ENCODE measurements at places on chromosomes 7 and 10.

DNA sequence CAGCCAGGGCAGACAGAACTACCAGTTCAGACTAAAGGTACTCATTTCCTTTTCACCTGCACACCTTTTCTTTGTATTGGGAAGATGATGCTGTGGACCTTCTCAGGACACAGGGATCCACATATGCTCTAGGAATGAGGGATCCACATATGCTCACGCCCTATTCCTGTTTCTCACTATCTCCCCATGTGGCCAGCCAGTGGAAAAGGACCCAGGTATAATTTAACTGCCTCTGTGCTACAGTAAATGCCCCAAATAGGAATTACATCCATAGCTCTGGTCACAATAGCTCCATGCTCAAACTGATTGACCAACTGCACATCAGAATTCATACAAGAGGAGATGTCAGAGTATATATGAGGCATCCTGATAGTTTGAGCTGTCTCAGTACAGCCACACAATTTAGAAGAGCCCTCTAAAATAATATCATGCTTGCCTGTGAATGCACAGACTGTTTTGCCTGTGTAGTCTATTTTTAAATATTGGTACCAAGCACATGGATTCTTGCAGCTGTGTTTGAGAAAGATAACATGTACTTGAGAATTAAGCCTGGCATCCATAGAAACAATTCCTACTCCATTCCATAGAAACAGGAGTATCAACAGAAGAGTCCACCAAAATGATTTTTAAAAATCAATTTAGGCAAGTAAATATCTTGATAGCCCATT lies 43.7 kb downstream of the CTTNBP2 start:
- DNase-seq: no peak

- DNase-seq: no peak
Measured at GRCh38 chr7:46486256-46487206, 565.5 kb upstream of the IGFBP3 start.

GRCh38 chr7:138033241-138033640 lies 31.4 kb upstream of the CREB3L2 start:
- no peak for DNase-seq

- DNase-seq: no peak
Measured at GRCh38 chr7:107471292-107472070, 1.6 kb downstream of the GPR22 start.

DNA sequence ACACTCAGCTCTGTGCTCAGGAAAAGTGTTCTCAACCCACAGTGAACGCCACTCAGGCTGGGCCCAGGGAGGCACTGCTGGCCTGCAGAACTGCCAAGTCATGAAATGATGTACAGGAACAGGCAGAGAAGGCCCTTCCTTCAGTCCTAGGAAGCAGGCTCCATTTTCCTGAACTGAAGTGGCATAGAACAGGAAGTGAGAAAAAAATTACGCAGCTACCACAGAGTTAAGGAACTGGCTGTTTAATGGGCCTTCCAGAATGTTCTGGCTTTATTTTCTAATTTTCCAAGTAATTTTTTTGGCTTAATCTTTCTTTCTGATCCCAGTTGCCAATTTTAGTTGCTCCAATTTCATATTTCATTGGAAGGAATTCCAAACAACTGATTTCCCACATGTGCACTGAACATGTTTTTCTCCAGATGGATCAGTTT lies 39.3 kb downstream of the LRRC18 start:
- DNase-seq: no peak

DNA sequence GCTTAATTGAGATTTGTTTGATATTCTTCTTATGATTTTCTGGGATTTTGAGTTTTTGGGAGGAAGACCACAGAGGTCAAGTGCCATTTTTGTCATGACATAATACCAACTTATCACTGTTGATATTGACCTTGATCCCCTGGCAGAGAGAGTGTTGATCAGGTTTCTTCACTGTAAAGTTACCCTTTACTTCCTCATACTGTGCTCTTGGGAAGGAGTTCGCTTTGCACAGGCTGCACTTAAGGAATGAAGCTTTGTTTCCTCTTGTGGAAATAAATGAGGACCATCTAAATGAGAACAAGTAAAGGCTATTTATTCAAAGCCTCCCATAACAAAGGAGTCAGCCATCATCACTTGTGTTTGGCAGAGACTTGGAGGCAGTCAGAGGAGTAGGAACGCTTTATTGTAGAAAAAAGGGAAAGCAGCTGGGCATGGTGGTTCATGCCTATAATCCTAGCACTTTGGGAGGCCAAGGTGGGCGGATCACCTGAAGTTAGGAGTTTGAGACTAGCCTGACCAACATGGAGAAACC lies 16.1 kb downstream of the ST7 start:
- DNase-seq: no peak

DNA sequence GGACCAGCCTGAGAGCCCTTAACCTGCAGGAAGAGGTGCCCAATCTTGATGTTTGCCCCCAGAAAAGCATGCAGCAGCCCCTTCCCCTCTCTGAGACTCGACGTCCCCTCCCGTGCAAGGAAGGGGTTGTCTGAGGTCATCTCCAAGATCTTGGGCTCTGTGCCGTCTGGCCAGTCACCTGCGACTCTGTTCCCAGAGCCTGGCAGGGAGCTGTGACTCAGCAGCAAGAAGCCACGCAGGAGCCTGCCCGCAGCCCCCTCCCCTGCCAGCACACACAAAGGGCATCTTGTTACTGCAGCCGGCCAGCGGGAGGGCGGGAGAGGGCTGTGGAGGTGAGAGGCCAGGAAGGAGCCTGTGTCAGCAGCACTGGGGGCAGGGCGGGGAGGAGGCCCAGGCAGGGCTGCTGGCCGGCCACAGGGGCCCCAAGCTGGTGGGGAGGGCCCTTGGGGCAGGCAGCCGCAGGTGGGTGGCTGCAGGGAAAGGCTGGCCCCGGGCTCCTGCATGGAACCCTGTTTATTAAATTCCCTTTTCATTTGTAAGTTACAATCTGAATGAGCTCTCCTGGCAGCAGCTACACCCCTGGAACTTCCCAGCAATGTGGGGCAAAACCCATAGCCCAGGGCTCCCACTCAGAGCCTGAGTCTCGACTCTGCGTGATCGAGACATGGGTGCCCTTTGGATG lies 103.7 kb upstream of the ZMIZ1 start:
- no peak for DNase-seq

DNA sequence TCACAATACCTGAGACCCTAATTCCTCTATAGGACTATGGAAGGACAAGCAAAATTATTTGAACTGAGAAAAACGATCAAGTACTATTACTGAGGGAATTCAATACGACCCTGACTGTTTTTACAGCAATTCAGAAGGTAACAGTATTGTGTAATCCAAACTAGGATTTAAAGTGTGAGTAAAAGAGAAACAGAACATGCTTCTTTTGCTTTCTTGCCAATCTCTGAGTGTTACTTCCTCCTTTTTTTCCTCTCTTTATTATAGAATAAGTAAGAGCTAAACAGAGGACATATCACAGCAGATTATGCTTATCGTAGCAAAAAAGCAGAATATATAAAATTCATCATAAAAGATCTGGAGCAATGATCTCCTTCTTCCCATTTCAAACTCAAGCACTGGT lies 292.1 kb downstream of the THSD7A start:
- DNase-seq: no peak

DNA sequence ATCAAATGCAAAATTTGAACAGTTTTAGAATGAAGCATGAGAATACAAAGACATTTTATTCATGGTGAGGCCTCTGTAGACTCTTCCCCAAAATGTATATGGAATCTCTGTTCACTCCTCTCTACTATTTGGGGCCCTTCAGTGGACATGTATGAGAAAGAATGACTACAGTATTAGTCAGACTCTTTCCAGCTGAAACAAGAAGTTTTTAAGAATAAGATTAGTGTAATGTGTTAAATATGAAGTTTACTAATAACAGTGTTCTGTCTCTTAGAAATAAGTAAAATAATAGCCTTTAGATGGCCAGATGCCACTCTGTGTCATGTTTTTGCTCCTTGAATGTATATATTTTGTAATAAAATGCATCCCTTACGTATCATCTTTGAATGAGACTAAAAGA lies 585.6 kb downstream of the SUGCT start:
- no peak for DNase-seq

DNA sequence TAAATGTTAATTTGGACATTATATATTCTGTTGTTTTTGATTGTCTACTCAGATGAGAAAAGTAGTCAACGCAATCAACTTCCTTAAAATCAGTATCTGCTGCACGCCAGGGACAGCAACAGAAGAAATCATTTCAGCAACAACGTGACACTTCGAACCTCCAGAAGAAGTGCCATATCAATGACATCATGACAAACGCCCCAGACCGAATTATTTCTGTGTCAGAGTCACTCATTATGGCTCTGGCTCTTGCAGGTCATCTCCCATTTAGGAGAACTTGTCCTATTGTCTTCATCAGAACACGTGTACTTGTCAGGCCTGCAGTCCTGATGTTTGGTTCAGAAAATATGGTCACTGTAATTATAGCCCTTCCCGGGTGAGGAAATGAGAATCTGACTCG lies 276.3 kb downstream of the ADARB2 start:
- DNase-seq: no peak

- DNase-seq: peak; percentile 93
Measured at GRCh38 chr7:99616359-99617191, at the start of gene ZSCAN25. TSS of gene ZSCAN25 (plus strand) at chr7:99616946. CDS start at chr7:99619607, 2,661 bp downstream.

GRCh38 chr7:7765422-7765821 lies 47.0 kb upstream of the RPA3 start:
- peak; percentile 46 for DNase-seq

DNA sequence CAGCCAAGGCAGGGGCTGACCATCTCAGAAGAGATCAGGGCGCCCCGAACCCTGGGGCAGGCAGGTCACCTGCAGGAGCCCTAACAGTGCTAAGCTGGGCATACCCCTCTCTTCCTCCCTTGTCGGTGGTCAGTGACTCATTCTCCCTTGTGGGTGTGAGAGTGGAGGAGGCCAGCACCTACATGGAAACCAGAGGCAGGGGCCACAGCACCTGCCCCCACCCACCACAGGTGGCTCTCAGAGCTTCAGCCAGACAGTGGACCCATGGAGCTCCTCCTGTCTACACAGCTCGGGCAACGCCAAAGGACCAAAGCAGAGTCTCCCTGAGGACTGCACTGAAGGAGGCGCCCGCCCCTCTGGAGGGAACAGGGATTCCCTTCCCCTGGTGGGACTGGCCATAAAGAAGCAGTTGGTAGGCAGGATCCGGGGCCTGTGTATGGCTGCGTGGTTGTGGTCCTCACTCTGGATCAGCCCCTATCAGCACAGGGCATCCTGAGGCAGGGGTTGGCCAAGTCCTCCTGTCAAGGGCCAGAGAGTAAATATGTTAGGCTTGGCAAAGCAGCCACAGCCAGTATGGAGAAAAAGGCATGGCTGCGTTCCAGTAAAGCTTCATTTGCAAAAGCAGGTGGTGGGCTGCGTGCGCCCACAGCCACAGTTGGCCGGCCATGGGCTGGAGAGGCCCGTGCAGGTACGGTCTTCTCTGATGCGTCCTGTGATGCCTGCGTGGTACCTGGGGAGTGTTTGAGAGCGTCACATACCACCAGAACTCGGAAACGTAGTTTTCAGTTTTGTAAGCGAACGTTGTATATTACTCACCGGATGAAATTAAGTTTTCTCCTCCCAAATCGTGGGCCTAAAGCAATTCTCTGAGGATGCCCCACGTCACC lies 198.2 kb downstream of the EBF3 start:
- DNase-seq: no peak

- DNase-seq: no peak
Measured at GRCh38 chr7:95886501-95887090, 114.2 kb downstream of the DYNC1I1 start.

- peak; percentile 42 for DNase-seq
Measured at GRCh38 chr7:55903985-55904759, 16.9 kb downstream of the ZNF713 start.

GRCh38 chr10:111077479-111077784 lies 603 bp downstream of the ADRA2A start:
- peak; percentile 48 for DNase-seq

GRCh38 chr10:326894-327635 lies 191.8 kb downstream of the ZMYND11 start:
- no peak for DNase-seq

- DNase-seq: no peak
Measured at GRCh38 chr10:7188456-7189050, 222.3 kb downstream of the SFMBT2 start.

- no peak for DNase-seq
Measured at GRCh38 chr7:129832701-129833227, 120.0 kb downstream of the UBE2H start.

DNA sequence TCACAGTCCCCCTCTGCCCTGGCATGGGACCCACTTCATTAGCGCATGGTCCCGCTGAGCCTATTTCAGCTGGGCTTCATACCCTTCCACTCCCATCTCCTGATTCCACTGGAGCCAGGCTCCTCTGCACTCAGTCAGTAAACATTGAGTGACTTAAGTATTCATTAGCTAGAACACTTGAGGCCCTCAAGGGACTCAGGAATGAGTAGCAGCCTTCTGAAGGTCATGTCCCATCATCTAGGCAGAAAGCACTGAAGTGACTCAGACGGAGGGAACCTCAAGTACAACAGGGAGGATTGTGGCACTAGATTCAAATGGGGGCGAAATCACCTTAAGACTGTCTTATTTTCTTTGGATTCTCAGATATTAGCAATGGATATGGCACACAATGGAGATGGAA lies 186.6 kb upstream of the INHBA start:
- DNase-seq: no peak

DNA sequence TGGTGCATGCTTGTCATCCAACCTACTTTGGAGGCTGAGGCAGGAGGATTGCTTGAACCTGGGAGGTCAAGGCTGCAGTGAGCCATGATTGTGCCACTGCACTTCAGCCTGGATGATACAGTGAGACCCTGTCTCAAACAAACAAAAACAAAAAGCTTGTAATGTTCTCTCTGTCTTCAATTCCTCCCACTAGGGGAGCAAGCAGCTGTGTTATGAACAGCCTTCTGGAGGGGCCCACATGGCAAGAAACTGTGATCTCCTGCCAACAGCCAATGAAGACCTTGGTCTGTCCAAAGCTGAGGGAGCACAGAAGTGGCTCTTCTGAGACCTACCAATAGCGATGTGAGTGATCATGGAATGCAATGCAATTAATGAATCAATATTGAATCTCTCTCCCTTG lies 229.2 kb downstream of the SEC23IP start:
- no peak for DNase-seq

DNA sequence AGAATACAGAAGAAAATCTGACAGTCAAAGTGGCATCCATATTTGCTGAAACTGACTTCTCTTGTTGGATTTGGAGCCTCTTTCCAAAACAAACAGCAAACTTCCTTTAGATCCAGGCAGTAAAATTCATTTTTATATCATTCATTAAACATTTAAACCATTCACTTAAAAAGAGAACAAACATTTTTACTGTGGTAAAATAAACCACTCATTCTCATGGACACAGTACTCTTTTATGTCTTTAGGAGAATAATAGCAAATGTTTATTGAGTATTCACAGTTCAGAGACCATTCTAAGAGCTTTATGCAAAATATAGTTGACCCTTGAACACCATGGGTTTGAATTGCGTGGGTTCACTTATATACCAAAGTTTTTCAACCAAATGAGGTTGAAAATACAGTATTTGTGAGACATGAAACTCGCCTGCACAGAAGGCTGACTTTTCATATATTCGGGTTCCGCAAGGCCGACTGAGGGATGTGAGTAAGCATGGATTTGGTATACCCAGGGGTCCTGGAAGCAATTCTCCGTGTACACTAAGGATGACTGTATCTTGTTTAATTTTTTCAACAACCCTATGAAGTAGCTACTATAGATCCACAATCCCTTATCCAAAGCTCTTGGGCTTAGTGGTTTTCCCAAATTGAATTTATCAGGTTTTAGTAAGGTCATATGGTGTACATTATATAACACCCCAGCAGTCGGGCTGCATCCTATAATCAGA lies 49.1 kb downstream of the ATXN7L1 start:
- DNase-seq: no peak

- no peak for DNase-seq
Measured at GRCh38 chr10:69858201-69858600, 56.5 kb downstream of the COL13A1 start.

GRCh38 chr7:100583132-100584053 lies 2.5 kb downstream of the LRCH4 start:
- peak; percentile 62 for DNase-seq

Measured in GM13977 (cell line).